ENCODE measurements at places on chromosomes 7 and 10.

DNA sequence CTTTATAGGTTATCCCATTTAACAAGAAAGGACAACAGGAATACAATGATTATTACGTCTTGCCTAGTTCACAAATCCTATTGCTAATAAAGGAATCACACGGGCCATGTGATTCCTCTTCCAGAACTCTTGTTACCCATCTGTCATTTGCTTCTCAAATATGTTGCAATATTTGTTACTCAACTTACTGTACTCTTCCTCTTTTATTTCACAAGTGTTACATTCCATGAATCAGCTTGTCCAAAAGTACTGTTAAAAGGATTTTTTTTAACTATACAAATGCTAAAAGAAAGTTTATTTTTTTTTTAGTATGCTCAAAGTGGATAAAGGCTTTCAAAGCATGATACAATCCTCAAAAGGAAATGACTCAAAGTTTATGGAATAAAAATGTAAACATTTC, 3.9 kb upstream of the CD36 start:
- no peak for DNase-seq

DNA sequence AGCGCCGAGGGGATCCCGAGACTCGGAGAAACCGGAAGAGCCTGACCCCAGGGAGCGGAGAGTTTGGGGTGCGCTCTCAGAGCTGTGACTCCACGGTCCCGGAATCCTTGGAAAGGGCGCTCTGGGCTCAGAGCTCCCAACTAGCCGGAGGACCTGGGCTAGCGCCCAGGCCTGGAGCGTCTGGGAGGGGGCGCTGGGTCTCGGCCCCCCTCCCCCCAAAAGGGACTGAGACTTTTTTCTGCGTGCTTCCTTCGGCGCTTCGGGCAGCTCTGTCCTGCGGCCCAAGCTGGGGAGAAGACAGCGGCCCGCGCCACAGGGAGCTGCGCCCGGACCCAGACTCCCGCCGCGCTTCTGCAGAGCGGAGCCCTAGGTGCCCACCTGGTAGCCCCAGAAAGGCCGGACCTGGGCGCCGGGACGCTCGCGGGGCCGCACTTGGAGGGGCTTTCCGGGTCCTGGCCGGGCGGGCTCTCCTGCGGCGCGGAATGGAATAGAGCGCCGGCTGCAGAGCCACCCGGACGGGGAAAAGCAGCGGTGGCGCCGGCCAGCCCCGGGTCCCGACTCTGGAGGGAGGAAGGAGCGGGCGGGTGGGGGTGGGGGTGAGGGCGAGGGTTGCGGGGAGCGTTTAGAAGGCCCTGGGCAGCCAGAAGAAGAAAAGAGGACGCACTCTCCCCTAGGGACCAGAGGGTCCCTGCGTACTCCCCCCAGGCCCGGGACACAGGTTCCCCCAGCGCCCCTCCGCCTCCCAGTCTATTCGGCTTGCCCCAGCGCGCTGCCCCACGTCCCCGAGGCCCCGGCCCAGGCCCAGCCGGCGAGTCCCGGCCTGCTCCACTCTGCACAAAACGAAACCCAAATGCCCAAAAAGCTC, 4.7 kb downstream of the ZNF503 start:
- no peak for DNase-seq

DNA sequence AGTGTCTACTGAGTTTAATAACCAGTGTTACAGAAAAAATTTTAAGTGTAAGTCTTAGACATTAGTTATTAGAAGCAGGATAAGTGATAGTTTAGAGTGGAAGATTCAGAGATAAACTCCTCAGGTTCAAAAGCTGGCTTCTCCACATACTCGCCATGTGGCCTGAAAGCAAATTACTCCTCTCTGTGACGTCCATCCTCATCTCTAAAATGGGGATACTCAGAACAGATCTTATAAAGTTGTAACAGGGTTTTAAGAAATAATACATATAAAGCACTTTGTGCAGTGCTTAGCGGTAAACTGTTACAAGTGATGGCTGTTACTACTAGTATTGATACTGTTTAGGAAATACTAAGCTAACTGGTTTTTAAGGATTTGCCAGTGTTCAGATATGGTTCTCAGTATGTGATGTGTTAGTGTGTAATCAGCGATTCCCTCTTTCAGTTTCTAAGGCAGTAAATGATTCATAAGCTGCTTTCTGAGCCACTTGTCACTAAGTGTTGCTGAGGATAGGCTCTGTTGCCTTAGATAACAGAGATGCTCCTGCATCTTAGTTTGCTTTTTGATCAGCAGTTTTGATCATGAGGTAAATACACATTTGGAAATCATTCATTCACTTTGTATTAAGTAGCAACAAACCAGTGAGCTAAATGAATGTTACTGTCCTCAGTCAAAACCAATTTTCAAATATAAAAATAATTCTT, 58.7 kb downstream of the CYP51A1 start:
- no peak for DNase-seq

DNA sequence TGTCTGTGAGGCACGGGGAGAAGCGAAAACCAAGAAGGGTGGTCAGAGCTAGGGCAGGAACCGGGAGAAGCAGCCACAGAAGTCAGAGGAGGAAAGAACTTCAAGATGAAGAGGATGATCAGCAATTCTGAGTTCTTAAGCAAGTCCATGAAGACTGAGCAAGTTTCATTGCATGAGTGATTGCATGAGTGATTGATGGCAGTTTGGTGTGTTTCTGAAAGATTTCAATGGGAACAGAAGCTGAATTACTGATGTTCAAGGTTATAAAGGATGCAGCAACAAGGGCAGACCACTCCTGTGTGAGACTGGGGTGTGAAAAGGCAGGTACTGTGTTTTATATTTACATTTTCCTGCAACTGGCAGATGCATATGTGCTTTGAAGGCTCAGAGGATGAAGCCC, 35.4 kb downstream of the CCNY start:
- no peak for DNase-seq

DNA sequence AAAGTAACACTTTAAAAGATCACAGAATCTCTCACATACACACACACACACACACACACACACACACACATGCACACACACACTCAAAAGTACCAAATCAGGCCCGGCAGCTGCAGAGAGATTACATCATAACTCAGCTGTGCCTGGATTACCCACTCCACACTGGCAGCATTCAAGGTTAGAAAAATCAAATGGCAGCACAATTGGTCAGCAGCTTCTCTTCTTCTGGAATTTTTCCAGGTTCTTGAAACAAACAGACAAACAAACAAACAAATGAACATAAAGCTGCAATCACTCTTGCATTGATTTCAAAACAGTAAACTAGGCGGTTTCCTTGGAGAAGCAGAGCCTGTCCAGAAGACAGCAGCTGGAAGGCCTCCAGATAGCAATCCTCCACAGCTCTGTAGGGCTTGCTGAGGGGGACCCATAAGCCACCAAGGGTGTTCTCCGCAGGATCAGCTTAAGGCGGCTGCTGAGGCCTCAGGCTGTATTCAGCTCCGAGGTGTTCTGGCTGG, 24.5 kb upstream of the FAM133B start:
- no peak for DNase-seq

DNA sequence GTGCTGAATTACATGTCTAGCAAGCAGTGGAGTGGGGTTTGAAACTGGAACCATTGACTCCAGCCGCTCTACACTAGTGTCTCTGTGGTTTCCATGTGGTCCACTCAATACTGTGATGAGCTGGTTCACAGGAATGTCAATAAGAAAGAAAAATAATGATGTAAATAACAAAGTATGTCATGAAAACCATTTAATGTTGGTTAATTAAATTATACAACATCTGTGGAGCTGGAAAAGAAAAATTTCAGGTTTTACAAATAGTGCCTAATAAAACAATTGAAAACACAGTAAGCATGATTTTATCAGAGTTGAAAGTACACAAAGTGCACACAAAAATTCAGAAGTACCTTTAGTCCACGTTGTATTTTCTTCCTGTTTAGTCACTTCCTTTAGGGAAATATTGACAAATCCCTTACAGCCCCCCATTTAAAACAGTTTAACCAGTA, 28.7 kb upstream of the NAMPT start:
- no peak for DNase-seq

- no peak for DNase-seq
Measured at GRCh38 chr7:142153400-142153799, 41.9 kb downstream of the MGAM2 start.

DNA sequence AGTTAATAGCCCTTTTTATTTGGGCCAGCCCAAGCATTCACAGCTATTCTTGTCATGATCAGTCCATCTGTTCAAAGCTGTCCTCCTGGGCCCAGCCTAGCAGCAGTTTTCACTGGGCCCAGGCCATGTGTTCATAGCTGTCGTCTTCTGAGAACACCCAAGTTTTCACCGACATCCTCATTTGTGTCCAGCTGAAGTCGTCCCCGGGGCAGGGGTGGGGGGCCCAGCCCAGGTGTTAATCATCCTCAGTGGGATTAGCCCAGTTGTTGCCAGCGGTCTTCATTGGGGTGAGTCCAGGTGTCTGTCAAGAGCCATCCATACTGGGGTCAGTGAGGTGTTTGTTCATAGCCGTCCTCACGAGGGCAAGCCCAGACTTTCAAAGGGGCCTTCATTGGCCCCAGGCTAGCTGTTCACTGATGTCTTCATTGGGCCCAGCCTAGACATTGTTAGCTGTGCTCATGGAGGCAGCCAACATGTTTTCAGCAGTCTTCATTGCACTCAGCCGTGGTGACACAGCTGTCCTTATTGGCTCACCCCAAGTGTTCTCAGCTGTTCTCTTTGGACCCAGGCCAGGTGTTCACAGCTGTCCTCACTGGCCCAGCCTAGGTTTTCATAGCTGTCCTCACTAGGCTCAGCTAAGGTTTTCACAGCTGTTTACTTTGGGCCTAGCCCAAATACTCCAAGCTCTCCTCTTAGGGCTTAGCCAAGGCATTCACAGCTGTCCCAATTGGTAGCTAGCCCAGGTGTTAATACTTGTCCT, 10.0 kb downstream of the FRG2B start:
- no peak for DNase-seq

DNA sequence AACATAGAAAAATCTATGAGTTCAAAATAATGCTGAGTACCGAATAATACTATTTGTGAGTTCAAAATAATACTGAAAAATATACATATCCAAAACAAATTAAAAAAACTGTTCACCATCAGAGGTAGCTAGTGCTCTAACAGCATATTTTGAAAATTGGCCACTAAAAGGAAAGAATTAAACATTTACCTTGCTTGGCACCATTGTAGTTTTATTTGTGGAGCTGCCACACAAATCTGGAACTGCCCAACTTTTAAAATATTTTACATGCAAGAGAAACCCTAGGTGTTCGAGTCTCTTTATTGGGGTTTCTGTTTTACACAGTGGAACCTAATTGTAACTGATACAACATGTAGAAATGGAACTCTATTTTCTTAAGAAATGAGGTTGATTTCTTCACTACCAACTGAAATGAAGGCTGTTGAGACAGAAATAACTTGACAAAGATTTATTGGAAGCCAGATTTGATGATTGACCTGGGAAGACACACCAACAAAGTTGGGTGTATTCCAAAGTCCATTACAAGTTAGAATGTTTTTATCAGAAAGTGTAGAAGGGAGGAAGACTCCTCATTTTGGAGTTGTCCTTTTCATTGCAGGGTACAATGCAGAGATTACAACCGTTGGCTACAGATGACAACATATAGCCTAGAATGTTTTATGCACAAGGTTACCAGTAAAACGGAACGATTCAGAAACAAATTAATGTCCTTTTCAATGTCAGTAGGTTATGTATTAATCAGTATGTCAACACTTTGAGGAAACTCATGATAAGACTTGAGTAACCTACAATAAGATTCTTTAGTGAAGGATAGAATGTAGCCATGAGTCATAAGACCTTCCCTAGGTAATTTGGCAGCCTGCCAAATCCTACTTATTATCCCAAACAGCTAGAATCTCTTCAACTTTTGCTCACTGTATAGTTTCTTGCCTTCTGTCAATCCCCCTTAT, 73.8 kb upstream of the PAPSS2 start:
- no peak for DNase-seq

DNA sequence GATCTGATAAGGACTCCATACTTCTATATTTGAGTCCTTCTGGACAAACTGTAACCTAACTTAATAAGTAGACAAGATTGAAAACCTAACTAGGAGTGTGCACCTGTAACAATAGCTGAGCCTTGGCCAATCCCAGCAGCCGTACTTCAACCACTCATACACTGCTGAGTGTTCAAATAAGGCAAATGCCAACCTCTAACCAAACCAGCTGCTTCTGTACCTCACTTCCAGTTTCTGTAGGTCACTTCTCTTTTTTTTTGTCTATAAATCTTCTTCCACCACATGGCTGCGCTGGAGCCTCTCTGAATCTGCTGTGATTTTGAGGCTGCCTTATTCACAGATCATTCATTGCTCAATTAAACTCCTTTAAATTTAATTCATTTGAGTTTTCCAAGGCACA, 753.2 kb downstream of the DNAJB9 start:
- DNase-seq: no peak

DNA sequence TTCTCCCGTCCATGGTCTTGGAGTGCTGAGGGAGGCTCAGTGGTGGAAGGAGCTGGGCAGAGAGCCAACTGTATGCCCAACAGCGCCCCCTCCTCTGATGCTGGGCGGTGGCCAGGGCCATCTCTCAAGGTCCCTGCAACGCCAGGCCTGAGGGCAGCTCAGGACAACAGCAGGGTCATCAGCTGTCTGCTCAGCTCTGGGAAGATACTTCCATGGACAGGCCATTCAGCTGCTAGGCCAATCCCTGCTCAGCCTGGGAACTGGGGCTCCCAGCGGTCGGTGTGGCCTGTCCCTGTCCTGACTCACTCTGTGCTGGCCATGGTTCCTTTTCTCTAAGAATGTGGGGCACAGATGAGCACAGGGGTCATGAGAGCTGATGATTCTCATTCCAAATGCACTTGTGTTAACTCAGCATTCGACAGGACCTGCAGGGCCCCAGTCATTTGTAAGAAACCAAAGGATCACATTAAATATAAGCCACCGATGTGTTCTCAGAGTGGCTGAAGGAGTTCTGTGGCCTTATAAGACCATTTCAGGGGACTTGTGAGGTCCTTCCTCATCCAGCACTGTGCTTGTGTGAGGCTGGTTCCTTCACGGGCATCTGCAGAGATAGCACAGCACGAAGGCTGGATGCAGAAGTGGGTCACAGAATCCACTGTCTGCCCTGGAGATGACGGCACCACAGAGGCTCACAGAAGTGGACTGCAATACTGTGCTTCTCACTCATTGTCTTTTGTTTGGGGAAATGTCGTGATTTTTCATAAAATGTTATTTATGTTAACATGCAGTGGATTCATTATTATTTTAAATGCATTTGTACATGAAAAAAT, 73.0 kb downstream of the ADCY1 start:
- DNase-seq: no peak

Measured in activated CD4-positive, alpha-beta T cell treated with anti-CD3 and anti-CD28 coated beads for 36 hours (primary cell).